Muscle of leg (tissue), 16 donors: ENCODE measurements at places on chromosomes 12 and 14.

DNA sequence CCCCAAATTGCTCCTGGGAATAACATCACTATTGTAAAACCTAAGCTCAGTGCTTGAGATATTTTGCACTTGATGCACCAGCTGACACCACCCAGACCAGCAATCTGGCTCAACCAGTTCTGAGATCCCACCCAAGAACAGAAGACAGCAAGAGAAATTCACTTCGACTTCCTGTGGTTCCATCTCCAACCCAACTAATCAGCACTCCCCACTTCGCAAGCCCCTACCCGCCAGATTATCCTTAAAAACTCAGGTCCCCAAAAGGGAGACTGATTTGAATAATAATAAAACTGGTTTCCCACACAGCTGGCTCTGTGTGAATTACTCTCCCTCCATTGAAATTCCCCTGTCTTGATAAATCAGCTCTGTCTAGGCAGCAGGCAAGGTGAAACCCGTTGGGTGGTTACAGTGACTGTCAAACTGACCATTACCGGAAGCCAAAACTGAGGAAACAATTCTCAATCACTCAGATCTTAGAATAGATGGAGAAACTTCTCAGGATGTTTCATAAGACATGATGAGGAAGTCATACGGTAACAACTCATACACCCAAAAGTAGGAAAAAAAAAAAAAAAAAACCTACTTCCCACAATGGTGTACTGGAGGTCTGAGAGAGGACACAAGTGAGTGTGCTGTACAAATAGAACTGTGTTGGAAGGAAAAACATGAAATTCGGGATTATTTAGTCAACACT lies 92.4 kb downstream of the TMTC1 start:
- no peak for DNase-seq

DNA sequence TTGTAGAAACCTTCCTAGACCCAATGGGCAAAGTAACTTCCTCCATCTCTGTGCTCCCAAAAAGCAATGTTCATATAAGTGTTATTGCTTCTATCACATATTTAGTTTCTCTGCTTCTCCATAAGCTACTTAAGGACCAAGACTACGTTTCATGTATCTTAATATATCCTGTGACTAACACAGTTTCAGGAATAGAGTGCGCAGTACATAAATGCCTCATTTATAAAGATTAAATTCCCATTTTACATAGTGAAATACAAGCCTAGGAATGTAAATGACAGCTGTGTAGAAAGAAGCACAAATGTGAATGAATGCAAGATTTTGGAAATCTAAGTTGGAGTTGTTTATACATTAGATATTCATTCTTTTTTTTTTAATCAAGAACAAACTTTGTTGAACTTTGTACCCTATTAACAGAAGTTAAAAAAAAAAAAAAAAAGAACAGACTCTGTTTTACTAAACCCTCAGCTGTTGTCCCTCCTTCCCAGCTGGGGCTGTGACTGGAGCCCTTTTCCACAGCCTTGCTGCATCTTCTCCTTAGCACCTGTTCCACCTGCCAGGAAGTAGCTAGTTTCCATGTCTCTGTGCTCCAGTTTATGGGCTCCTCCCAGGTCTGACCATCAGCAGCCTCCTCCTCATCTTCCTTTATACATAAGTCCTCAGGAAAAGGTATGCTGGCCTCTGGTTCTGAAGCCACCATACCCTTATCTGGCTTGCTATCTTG lies 7.0 kb upstream of the METTL17 start:
- DNase-seq = peak; percentile 29

- DNase-seq = no peak
Observed at GRCh38 chr12:71865166-71865713, 25.7 kb downstream of the TBC1D15 start.

GRCh38 chr12:104846056-104846767 lies 111.9 kb downstream of the SLC41A2 start:
- no peak for DNase-seq

DNA sequence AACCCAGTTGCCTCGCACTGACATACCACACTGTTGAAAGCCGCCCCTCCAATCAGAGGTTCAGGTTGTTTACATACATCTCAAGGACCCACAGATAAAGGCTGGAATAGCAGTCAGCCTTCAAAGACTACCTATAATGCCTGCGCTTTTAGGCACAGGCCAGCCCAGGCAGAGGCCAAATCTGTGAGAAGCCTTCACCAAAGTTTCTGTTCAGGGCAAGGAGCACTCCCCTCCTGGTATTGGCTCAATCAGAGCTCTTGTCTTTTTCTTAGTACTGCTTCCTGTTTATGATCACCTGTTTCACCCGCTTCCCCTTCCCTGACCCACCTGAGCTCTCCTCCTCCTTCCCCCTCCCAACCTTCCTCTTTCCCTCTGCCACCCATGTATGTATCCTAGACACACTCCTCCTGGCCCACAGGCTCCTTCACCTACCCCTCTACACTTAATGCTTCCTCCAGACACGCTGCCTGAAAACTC lies 34.8 kb downstream of the DUSP16 start:
- no peak for DNase-seq
